ENCODE measurements at places on chromosomes 1 and 21.

GRCh38 chr1:229893762-229894444, 173.1 kb upstream of the GALNT2 start:
- no peak overlapping the region for H3K4me3 ChIP-seq
- no peaks in the 10 kb centered on the region for H3K4me1 ChIP-seq
- no peak for DNase-seq
- no peak overlapping the region for H3K27ac ChIP-seq
- peaks cover 9% of the 10 kb centered on the region for H3K27me3 ChIP-seq

DNA sequence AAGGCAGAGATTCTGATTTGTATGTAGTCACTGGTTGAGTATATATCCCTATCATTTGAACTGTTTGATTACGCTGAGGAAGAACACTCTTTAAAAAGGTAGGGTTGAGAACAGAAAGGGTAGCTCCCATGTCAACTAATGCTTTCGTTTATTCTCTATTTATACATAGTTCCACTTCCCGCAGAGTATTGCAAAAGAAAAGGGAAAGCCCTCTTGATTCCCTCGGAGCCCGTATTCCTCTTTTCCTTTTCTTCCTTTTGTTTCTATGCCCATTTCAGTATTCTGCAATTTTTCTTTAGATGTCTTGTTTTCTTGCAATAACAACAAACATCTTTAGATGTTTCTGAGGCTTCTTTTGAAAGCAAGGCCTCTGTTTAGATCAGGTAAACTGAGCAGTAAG, 78.2 kb downstream of the DNTTIP2 start:
- H3K4me3 ChIP-seq = no peak overlapping the region
- no peak overlapping the region for H3K27ac ChIP-seq
- no peaks in the 10 kb centered on the region for H3K36me3 ChIP-seq
- no peak for DNase-seq
- H3K27me3 ChIP-seq = peaks cover 8% of the 10 kb centered on the region

GRCh38 chr1:61142726-61143500, 60.6 kb downstream of the NFIA start:
- H3K4me3 ChIP-seq = no peak overlapping the region
- no peak overlapping the region for H3K27ac ChIP-seq
- H3K4me1 ChIP-seq = peaks cover 6% of the 10 kb centered on the region
- DNase-seq = no peak
- H3K27me3 ChIP-seq = no peaks in the 10 kb centered on the region
- no peaks in the 10 kb centered on the region for H3K36me3 ChIP-seq

DNA sequence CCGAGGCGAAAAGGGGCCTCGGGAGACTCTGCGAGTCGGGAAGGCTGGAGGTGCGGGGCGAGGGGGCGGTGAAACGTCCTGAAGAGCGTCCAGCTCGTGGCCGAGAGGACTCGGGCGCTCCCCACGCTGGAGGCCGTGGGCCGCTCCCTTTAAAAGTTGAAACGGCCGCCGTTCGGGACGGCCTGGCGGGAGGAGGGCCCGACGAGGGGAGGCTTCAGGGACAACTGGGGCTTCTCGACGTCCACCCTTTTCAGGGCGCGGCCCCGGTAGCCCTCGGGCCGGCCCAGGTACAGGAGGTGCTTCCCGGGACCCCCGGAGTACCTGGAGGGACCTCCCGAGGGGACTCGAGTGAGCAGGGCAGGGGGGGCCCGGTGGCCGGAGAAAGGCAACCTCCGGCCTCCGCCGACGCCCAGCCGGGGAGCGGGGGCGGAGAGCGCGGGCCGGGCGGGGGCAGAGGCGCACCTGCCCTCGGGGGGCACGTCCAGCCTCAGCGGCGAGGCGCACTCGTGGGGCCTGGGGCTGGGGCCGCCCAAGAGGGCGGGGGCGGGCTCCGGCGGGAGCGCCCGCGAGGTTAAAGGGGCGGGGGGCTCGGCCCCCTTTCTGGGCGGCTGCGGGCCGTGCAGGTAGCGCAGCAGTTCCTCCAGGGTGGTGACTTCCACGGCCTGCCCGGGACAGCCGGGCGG, 14.0 kb downstream of the SEMA6C start:
- peak overlapping the region; percentile 69 for H3K4me3 ChIP-seq
- H3K27ac ChIP-seq = no peak overlapping the region
- DNase-seq = no peak
- no peaks in the 10 kb centered on the region for H3K27me3 ChIP-seq

- H3K4me3 ChIP-seq = no peak overlapping the region
- H3K36me3 ChIP-seq = no peaks in the 10 kb centered on the region
- no peak for DNase-seq
- H3K4me1 ChIP-seq = no peaks in the 10 kb centered on the region
- no peak overlapping the region for H3K27ac ChIP-seq
Measured at GRCh38 chr1:161082996-161083747, 6.2 kb downstream of the NECTIN4 start.

DNA sequence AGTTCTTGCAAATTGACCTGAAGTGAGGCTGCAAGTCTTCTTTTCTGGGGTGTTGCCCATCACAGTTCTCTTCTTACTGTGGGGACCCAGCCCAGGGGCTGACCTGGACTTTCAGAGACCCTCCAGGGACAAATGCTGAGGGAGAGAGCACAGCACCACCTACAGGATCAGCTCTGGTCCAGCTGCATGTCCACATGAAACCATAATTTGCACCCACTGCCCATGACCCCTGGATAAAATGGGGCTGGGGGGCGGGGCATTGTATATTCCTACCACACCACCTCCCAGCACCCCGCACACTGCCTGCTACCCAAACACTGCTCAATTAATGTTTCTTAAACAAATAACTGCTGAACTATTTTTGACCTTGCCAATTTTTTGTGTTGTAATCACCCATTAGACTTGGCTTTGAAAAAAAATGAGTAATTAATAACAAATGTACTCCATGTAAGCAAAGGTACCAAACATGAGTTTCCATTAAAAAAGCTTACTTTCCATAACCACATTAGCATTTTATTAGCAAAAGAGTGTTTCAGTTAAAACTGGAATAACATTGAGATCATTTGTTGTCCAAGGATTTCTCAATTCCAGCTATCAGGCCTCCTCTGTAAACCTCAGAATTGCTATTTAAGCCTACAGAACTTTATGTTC, 168.0 kb upstream of the RAB4A start:
- no peaks in the 10 kb centered on the region for H3K27me3 ChIP-seq
- no peak overlapping the region for H3K27ac ChIP-seq
- H3K4me1 ChIP-seq = no peaks in the 10 kb centered on the region
- H3K4me3 ChIP-seq = no peak overlapping the region
- H3K36me3 ChIP-seq = no peaks in the 10 kb centered on the region

DNA sequence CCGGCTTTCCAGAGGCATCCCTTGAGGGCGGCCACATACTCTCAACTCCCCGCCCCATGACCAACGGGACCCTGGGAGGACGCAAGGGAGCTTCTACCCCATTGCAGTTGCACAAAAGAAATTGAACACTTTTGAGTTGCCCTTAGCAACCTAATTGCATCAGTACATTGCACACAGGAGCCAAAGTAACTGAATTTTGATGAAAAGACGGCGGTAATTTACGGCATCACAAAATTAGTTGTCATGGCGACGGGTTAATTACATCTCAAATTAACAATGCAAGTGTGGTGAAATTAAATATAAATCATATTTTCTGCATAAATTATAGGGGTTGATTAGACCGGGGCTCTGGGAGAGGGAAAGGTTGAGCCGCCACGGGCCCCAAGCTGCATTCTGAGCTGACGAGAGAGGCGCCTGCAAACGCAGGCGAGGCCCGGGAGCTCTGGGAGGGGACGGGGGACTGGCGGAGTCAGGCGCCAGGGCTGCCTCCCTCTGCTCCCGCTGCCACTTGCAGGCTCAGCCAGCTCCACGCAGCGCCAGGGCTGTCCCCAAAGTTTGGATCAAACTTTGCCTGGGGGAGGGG, 61.4 kb downstream of the CASZ1 start:
- H3K27me3 ChIP-seq = peaks cover 1% of the 10 kb centered on the region
- H3K27ac ChIP-seq = no peak overlapping the region
- no peaks in the 10 kb centered on the region for H3K36me3 ChIP-seq
- no peak overlapping the region for H3K4me3 ChIP-seq
- DNase-seq = no peak

DNA sequence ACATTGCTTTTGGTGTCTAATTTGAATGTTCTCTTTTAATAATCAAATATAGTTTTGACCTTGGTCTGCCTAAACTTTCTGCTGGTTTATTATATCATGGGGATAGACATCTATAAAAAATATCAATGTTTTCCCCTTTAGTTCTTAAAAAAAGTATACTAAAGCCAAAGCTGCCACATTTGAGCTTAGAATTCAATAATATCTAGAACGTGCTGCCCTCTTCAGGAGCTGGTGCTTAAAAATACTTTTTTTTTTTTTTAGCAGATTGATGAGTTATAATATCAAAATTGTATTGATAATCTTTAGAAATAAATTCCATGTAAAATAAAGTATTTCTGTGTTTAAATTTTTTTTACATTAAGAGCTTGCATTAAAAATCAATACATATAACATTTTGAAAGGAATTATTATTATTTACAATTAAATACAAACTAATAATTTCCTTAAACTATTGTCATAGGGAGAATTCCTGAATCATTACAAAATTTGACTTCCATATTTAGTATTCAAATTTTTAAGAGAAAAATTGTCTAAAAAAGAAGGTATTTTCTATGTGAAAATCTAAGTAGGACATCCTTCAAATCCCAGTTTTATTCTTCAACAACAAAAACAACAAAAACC, 40.1 kb upstream of the ADGRL2 start:
- DNase-seq = no peak
- H3K27ac ChIP-seq = no peak overlapping the region
- no peak overlapping the region for H3K4me3 ChIP-seq
- H3K4me1 ChIP-seq = no peaks in the 10 kb centered on the region
- H3K36me3 ChIP-seq = no peaks in the 10 kb centered on the region

DNA sequence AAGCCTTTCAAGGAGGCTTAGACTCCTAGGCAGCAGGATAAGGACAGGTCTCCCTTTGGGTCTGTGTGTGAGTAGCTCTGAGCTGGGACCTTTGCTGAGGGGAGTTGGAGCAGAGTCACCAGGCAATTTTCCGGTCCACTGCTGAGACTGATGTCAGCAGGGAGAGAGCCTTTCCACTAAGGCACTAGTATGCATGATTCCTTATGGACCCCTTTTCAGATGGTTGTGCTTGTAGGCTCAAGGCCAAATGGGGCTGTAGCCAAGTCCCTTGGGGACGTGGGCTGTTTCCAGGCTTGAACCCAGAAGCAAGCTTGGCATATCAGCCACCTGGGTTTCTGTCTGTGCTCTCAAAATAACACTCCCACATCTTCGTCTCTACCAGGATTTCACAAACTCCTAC, 73.0 kb downstream of the CCDC18 start:
- H3K4me1 ChIP-seq = peaks cover 7% of the 10 kb centered on the region
- no peaks in the 10 kb centered on the region for H3K27me3 ChIP-seq
- no peak for DNase-seq
- no peak overlapping the region for H3K27ac ChIP-seq
- H3K4me3 ChIP-seq = no peak overlapping the region

DNA sequence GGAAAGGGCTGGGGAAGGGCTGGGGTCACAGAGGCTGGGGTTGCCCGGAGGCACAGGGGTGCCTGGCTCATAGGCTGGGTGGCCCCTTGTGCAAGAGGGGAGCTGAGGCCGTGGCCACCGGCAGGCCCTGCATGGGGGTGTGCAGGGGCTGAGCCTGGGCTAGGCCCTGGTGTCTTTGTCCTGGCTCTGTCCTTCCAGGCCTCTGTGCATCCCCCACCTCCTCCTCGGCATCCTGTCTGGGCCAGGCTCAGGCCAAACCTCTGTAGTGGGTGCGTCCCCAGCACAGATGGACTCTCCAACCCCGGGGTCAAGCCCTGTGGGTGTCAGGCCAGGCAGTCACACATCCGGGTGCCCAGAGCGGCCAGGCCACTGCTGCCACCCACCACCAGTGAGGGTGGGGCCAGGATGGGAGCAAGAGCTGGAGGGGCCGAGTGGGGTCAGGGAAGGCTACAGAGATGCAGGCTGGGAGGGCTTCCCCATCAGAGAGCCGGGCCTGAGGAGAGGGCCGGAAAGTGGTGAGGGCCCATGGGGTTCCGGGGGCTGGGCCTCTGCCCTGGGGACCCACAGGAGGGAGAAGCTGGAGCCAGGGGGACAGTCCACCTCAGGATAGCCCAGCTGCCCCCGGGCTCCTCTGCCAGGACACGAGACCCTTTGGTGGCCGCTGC, 19.4 kb downstream of the PANK4 start:
- H3K27ac ChIP-seq = no peak overlapping the region
- no peak overlapping the region for H3K4me3 ChIP-seq
- no peak for DNase-seq

DNA sequence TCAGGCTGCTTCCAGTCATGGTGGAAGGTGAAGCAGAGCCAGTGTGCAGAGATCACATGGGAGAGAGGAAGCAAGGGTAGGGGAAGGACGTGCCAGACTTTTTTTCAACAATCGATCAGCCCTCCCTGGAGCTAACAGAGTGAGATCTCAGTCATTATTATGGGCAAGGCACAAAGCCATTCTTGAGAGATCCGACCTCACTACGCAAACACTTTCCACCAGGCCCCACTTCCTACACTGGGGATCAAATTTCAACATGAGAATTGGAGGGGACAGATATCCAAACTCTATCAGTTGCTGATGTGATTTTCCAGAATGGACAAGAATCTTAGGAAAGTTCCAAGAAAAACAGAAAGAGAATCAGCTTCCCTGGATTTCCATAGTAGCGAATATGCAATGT, 60.5 kb downstream of the BACE2 start:
- H3K27ac ChIP-seq = no peak overlapping the region
- H3K4me3 ChIP-seq = no peak overlapping the region
- no peaks in the 10 kb centered on the region for H3K36me3 ChIP-seq
- H3K4me1 ChIP-seq = peaks cover 5% of the 10 kb centered on the region
